Lower lobe of right lung (tissue), 2 donors: ENCODE measurements at places on chromosomes 1 and 21. TPM values are rescaled to one million over a fixed set of nuclear protein-coding genes. Genes with fewer than 3 reads are reported as not detected.

Gene CENPS
- total RNA-seq, result 13.4 TPM

Gene LCE2C
- not detected for total RNA-seq

Gene PGLYRP3
- total RNA-seq, result not detected

Gene CORT
- total RNA-seq, result not detected

Gene DHDDS
- total RNA-seq, result 37.2 TPM

Gene LEFTY2
- 1.2 TPM for total RNA-seq

DNA sequence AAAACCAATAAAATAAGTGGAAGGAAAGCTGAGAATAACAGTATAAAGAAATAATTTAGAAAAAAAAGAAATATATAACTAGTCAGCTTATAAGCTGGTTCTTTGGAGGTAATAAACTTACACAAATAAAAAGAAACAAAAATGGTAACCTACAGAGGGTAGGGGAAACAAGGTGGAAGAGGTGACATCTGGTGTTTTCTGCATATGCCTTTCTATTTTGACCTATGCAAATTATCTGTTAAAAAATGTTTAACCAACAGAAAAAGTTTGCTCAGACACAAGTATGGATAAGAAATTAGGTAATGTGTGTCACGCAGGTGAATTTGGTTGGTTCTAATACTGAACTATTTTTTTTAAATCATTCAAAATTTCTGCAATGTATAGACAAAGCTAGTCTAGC, 53.6 kb upstream of the DMRTA2 start:
- no peak for DNase-seq
- H3K27me3 ChIP-seq, result no peaks in the 10 kb centered on the region
- H3K36me3 ChIP-seq, result peaks cover 35% of the 10 kb centered on the region
- no peak overlapping the region for H3K27ac ChIP-seq
- H3K4me1 ChIP-seq, result no peaks in the 10 kb centered on the region

DNA sequence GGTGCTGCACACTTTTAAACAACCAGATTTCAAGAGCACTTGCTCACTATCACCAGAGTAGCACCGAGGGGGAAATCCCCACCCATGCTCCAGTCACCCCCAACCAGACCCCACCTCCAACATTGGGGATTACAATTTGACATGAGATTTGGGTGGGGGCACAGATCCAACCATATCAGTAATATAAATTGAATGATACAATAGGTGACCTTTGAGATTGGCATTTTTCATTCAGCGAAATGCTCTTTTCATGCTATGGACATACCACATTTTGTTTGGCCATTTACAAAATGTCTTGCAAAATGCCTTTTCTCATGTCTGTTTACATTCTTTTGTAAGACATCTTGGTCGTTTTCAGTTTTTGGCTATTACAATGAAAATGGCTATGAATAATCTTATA, 23.9 kb downstream of the RYR2 start:
- H3K4me3 ChIP-seq, result no peak overlapping the region
- no peak for DNase-seq
- H3K36me3 ChIP-seq, result no peaks in the 10 kb centered on the region

- no peaks in the 10 kb centered on the region for H3K27me3 ChIP-seq
- H3K4me3 ChIP-seq, result no peak overlapping the region
- DNase-seq, result no peak
- no peak overlapping the region for H3K27ac ChIP-seq
Observed at GRCh38 chr1:22132517-22133235, 10.2 kb downstream of the WNT4 start.

DNA sequence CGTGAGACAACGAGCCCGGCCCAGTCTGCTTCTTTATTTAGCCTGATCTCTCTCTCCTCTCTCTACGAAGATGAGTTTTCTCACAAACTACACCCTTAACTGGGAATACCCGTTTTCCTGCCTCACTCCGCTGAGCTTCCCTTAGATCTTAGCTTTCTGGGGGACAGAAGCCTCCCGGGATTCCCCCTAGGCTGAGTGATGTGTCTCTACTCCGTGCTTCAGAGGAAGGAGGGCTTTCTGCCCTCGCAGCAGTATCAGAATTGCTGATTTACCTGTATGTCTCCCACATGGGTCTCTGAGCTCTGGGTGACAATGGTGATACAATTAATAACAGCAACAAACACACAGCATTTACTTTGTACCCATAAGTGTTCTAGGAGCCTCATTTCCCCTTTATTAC, 1.0 kb downstream of the ZBTB17 start:
- peak overlapping the region; percentile 86 for H3K4me3 ChIP-seq
- peaks cover 23% of the 10 kb centered on the region for H3K4me1 ChIP-seq

GRCh38 chr1:38025233-38025632, 12.7 kb downstream of the UTP11 start:
- H3K4me3 ChIP-seq, result no peak overlapping the region
- H3K4me1 ChIP-seq, result peaks cover 20% of the 10 kb centered on the region
- DNase-seq, result no peak
- no peak overlapping the region for H3K27ac ChIP-seq
- peaks cover 59% of the 10 kb centered on the region for H3K36me3 ChIP-seq
- H3K27me3 ChIP-seq, result no peaks in the 10 kb centered on the region

GRCh38 chr1:53625766-53626520, 113.0 kb downstream of the GLIS1 start:
- no peaks in the 10 kb centered on the region for H3K4me1 ChIP-seq
- H3K27me3 ChIP-seq, result peaks cover 4% of the 10 kb centered on the region
- H3K27ac ChIP-seq, result no peak overlapping the region

GRCh38 chr1:88462096-88462487, 222.0 kb upstream of the PKN2 start:
- no peaks in the 10 kb centered on the region for H3K36me3 ChIP-seq
- H3K4me1 ChIP-seq, result no peaks in the 10 kb centered on the region
- no peak overlapping the region for H3K27ac ChIP-seq
- DNase-seq, result no peak

DNA sequence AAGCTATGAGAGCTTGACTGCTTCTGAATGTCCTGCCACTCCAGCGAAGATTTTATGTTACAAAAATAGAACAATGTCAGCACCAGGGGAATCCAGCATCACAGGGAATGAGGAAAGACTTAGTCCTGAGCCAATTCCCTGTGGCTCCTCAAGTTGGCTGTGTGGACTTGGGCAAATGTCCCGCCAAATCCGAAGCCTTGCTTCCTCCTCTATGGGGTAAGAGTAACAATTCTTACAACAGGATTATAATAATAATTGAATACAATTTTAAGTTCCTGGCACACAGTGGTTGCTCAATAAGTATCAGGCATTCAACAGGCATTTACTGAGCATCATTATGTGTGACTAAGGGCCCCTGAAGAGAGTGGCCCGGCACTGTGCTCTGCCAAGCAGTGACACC, 44.4 kb downstream of the STPG1 start:
- H3K4me3 ChIP-seq, result no peak overlapping the region
- no peak for DNase-seq
- H3K4me1 ChIP-seq, result peaks cover 15% of the 10 kb centered on the region
- H3K27me3 ChIP-seq, result no peaks in the 10 kb centered on the region

DNA sequence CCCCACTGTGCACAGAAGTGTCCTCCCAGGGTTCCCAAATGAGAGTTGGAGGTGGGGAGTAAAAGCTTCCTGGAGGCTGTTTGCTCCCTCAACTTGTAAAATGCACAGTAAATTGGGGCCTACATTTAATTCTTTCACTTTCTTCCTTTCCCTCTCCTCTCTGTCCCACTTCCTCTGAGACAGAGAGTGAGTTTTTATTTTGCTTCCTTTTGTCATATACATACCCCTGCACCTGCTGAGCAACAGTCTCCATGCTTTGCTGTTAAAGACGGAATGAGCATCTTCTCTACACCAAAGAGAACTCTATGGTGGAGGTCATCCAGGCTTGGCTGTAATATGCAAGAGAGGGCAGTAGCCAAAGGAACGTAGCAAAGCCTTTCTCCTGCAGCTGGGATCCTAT, 79.3 kb upstream of the VAV3 start:
- H3K27ac ChIP-seq, result no peak overlapping the region
- peaks cover 16% of the 10 kb centered on the region for H3K4me1 ChIP-seq
- no peaks in the 10 kb centered on the region for H3K36me3 ChIP-seq
- H3K4me3 ChIP-seq, result no peak overlapping the region

GRCh38 chr1:155974208-155975115, 3.9 kb downstream of the ARHGEF2 start:
- H3K27ac ChIP-seq, result peak overlapping the region; percentile 56
- no peak for DNase-seq
- H3K27me3 ChIP-seq, result no peaks in the 10 kb centered on the region
- H3K4me1 ChIP-seq, result peaks cover 76% of the 10 kb centered on the region
- H3K4me3 ChIP-seq, result peak overlapping the region; percentile 94

GRCh38 chr1:192726820-192727504, 81.9 kb upstream of the RGS2 start:
- H3K4me3 ChIP-seq, result no peak overlapping the region

- no peak for DNase-seq
- no peaks in the 10 kb centered on the region for H3K36me3 ChIP-seq
- peaks cover 30% of the 10 kb centered on the region for H3K27me3 ChIP-seq
- peaks cover 22% of the 10 kb centered on the region for H3K4me1 ChIP-seq
Observed at GRCh38 chr1:41380979-41381691, 19.9 kb downstream of the FOXO6 start.

DNA sequence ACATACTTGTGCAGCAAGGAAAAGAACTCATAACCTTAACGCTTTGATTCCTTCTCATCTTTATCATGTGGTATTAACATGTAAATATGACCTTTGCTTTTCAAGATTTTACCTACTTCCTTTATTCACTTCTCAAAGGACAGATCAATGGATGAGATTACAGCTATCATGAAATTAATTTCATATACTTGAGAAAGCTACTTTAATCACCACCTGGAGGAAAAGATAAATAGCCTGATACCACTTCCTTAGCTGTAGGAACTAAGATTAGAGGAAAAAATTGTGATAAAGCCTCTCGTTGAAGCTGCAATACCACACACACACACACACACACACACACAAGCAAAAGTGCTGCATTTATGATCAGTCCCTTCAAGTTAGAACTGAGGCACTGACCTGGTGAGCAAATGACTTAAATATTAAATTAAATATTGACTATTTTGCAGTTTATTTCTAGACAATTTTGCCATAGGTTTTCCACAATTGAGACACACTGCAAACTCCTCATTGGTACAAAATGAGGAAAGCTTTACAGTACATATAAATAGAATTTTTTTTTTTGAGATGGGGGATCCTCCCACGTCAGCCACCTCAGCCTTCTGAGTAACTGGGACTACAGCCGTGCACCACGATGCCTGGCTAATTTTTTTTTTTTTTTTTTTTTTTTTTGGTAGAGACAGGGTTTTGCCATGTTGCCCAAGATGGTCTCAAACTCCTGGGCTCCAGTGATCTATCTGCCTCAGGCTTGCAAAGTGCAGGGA, 27.2 kb upstream of the DMRTB1 start:
- H3K27ac ChIP-seq, result no peak overlapping the region
- no peak for DNase-seq
- H3K4me1 ChIP-seq, result no peaks in the 10 kb centered on the region
- H3K36me3 ChIP-seq, result no peaks in the 10 kb centered on the region
